ENCODE measurements at places on chromosomes 6 and 20.

DNA sequence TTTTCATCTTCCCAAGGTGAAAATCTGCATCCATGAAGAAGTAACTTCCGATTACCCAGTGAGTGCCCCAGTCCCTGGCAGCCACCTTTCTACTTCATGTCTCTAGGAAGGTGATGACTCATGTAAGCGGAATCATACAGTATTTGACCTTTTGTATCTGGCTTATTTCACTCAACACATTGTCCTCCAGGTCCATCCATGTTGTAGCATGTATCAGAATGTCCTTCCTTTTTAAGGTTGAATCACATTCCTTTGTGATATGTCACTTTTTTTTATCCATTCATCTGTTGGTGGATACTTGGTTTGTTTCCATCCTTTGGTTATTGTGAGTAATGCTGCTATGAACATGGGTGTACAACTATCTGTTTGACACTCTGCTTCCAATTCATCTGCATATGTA lies 176.3 kb upstream of the CDYL start:
- DNase-seq, result no peak

DNA sequence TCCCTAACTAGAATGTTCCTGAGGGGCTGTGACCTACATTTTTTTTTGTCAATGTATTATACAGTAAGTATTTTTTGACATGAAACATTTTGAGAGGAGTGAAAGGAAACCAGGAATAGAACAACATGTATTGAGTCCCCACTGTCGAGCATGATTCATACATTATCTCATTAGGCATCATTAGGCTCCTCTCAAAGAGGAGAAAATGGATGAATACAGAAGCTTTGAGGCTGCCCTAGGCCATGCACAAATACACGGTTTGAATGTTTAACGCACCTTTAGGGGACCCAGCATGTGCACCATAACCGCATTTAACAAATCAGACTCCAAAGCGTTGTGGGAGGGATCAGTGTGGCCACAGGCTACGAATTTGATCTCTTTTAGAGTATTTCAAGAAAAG lies 87.8 kb downstream of the TBXT start:
- DNase-seq, result no peak

DNA sequence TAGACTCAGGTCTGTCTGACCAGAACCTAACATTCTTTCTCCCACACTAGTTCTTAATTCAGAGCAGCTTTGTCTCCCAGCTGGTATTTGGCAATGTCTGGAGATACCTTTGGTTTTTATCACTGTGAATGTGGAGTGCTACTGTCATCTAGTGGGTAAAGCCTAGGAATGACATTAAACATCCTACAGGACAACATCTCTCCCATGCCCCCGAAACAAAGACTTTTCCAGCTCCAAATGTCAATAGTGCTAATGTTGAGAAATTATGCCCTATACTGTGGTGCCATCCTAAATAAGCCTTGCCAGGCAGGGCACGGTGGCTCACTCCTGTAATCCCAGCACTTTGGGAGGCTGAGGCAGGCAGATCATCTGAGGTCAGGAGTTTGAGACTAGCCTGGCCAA lies 4.2 kb upstream of the TTPAL start:
- no peak for DNase-seq

- no peak for DNase-seq
Measured at GRCh38 chr6:28976677-28977076, 28.4 kb downstream of the ZNF311 start.

DNA sequence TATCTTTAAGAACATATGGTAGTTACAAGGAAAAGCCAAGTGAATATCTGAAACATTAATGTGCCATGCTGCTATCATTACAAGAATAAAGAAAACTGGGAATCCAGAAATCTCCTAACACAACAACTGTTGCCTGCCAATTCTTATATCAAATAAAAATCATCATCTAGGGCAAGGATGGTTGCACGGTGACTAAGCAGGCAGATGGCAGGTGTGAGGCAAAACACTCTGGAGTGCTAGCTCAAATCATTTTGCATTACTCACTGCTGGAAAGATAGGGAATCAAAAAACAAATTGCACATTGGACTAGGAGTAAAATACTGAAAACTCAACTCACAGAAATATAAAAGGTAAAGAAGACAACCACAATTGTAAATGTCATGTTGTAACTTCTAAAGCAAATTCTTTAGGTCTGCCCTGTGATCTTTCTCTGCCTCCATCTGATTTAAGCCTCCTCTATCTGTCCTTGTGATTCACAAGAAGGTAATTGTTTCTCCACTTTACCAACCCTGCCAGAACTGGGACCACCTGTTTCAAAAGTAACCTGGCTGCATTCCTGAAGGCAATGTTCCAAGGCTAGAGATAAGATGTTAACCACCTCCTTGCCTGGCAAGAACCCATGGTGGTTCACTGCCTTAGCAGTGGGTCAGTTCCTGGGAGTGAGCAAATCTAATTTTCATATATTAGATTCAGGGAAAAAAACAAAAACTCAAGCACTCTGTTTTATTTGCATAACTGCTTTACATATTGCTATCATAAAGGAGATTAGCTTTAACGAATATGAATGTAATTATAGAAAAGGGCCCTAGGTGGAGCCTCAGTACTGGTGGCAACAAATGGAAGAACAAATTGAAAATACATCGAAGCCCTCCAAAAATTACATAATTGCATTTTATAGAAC lies 33.1 kb upstream of the LCA5 start:
- no peak for DNase-seq

DNA sequence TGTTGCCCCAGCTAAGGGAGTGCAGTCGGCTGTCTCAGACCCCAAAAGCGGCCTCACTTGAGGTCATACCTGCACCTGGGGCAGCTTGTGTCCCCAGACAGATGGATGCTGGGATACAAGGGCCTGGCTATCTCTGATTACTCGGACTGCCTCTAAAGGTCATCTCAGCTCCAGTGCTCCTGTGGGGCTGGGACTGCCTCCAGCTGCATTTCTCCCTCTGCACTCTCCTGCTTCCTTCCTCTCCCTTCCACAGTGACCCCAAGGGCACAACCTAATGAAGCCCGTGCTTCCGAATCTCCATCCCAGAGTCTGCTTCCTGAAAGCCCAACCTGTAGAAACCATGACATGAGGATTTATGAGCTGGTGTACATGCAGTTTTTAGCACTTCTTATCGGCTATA lies 22.8 kb upstream of the OCSTAMP start:
- no peak for DNase-seq

- DNase-seq, result no peak
Measured at GRCh38 chr6:160457823-160458222, 109.6 kb downstream of the SLC22A3 start.

GRCh38 chr20:62284448-62284847 lies 18.3 kb upstream of the ADRM1 start:
- no peak for DNase-seq

- DNase-seq, result peak; percentile 53
Measured at GRCh38 chr6:593139-593906, 63.6 kb downstream of the HUS1B start.

DNA sequence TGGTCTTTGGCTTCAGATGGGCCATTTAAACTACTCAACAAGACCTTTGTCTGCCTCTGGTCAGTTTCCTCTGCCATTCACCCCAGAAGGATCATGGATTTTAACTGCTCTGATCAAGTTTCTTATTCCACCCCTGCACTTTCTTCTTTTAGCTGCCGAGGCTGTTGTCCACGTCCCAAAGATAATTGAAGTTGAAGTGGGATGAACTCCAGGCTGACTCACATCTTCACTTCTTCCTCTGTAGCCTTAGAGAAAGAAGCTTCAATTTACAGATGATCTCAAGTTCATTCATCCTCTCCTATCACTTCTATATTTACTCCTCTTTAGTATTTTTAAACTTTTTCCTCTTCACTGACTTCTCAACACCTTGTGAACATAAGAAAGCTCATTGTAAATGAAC lies 651.6 kb downstream of the UTRN start:
- DNase-seq, result no peak

- DNase-seq, result no peak
Measured at GRCh38 chr6:69007781-69008180, 372.7 kb downstream of the ADGRB3 start.

GRCh38 chr20:5551621-5552020 lies 198.6 kb upstream of the SHLD1 start:
- DNase-seq, result no peak

GRCh38 chr6:11229655-11230046 lies 2.8 kb downstream of the NEDD9 start:
- DNase-seq, result no peak

DNA sequence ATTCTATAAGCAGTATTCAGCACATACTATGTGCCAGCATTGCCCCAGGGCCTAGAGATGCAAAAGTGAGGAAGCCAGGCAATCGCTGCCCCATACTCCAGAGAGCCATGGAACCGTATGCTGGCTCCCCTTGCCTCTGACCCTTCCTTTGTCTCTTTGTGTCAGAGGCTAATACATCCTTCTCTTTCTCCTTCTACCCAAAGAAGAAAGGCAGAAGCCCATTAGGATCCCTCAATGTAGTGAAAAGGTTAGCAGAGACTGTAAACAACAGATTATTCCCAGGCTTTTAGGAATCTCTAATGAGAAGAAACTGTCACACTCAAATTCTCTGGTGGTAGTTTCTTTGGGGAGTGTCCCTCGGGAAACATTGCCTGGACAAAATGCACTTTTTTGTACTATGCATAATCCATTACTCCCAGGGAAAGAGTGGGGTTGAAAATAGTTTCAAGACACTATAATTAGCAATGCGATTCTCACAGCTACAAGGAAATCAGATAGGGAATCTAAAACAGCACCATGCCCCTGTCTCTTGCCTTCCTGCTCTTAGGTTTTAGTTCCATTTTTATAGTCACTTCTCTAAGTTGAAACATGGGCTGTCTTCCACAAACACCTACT lies 325.2 kb upstream of the CNR1 start:
- DNase-seq, result no peak

DNA sequence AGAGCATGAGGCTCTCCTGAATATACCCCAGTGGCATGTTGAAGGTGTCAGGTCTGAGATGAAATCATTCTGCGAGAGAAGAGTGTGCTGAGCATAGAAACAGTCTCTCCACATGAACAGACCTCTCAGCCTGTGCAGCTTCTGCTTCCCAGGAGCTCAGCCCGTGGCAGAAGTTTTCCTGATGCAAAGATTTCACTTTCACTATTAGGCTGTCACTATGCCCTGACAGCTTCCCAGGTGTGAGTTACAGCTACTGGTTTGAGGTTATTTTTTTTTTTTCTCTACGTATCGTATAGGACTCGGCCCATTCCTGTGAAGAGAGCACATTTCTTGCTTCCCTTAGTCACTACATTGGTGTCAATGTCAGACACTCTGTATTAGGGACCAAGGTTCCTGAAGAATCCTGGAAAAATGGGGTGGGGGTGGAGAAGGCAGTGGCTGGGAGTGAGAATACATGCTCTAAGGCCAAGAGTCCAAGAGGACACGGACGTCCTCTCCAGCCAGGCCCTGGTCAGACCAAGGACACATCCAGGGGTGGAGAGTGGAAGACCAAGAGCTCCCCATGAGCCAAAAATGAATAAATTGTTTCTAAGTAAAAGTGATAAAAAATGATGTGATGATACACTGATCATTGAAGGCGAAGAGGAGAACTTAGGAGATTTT lies 121.2 kb upstream of the AKAP12 start:
- DNase-seq, result no peak

GRCh38 chr20:37991908-37992307 lies 41.3 kb downstream of the TTI1 start:
- DNase-seq, result no peak

- no peak for DNase-seq
Measured at GRCh38 chr20:53964501-53965253, 105.7 kb downstream of the BCAS1 start.

DNA sequence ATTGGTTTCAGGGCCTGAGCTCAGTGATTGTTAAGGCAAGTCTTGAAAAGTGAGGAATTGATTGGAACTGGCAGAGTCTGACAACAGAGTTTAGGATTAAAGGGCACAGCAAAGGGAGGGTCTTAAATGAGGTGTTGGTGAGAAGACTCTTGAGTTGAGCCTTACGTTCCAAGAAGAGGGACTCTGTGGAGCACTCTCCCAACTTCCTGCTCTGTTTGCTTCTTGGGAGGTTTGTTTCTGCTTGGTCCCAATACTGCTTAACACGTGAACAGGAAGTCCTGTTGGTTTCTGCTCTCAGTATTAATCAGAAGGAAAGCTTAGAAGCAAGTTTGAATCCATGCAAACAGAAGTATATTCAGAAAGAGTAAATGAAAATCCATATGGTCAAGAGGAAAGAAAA lies 15.6 kb upstream of the SYNDIG1 start:
- DNase-seq, result no peak

DNA sequence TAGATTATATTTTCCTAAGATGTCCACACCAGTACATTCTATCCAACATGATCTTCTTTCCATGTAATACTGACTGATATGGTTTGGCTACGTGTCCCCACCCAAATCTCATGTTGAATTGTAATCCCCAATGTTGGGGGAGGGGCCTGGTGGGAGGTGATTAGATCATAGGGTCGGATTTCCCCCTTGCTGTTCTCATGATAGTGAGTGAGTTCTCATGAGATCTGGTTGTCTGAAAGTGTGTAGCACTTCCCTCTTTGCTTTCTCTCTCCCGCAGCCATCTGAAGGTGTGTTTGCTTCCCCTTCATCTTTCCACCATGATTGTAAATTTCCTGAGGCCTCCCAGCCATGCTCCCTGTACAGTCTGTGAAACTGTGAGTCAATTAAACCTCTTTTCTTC lies 12.2 kb upstream of the HBS1L start:
- no peak for DNase-seq

GRCh38 chr20:5722927-5723326 lies 27.3 kb upstream of the SHLD1 start:
- DNase-seq, result no peak

GRCh38 chr20:1397710-1398109 lies 4.9 kb upstream of the FKBP1A start:
- no peak for DNase-seq

DNA sequence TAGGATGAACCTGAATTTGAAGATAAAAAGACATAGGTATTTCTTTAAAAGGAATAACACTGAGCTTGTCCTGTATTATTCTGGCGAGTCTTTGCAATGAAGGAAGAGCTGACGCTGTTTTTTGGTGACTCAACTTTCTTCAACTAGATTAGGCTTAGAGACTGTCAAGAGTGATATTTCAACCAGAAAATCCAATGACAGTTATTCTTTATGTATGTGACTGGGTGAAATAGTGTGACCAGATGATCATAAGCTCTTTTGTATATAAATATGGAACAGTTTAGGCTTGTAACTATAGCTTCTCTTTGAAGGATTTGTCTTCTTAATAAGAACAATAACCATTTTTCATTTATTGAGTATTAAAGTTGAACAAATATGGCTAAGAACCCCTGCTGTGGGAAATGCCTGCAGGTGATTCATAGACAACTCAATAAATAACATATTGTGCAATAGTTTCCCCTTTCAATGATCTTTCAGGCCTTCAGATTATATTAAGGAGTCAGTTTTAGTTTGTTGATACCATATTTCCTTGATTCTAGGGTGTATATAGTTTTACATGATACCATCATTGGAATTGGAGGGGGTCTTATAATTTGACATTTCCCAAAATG lies 265.6 kb upstream of the JAG1 start:
- no peak for DNase-seq

GRCh38 chr20:58022711-58023110 lies 205.7 kb downstream of the ANKRD60 start:
- DNase-seq, result no peak

- DNase-seq, result no peak
Measured at GRCh38 chr20:4161401-4162251, 146.3 kb upstream of the RNF24 start.

GRCh38 chr20:13841206-13841605 lies 56.4 kb downstream of the NDUFAF5 start:
- no peak for DNase-seq
